ENCODE measurements at places on chromosomes 7 and 10.

GRCh38 chr7:101555921-101556275, 73.2 kb downstream of the MYL10 start:
- no peak for DNase-seq

GRCh38 chr7:78529392-78529791, 730.8 kb downstream of the PHTF2 start:
- DNase-seq, result no peak

- DNase-seq, result no peak
Measured at GRCh38 chr10:87503401-87503800, 1.3 kb upstream of the MINPP1 start.

- no peak for DNase-seq
Measured at GRCh38 chr7:117165656-117166055, 157.2 kb downstream of the WNT2 start.

- no peak for DNase-seq
Measured at GRCh38 chr7:149027055-149027454, 1.2 kb downstream of the PDIA4 start.

DNA sequence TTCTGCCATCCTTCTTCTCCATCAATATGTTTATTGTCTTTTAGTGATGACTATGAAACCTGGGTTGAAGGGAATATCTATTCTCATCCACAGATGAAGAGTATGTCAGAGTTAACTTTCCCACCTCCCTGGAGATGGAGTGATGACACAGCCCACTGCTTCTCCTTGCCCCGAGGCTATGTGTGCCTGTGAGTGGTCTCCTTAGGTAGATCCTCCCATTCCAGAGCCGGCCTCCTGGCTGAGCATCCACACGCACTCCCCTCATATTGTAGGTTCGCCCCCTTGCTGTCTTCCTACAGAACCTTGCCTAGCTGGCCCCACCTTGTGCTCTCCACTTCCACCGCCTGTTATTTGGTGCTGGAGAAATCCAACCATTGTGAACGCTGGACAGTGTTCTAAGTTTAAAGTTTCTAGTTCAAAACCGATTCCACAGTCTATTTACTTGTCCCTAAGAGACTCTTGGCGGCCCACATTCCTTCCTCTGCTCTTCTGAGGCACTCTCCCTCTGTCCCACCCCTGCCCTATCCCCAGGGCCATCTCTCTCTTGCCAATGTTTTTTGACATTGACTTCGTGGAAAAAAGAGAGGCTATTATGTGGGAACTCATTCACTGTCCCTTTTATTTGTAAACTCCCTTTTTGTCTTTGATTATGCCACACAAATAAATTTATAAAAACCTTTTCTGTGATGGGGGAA, 168.0 kb downstream of the ZNF438 start:
- no peak for DNase-seq
